Posterior cingulate gyrus (tissue), 11 donors: ENCODE measurements at places on chromosomes 7 and 10.

GRCh38 chr7:130208516-130208915 lies 856 bp downstream of the SSMEM1 start:
- DNase-seq = no peak

- no peak for DNase-seq
These were observed 19.1 kb downstream of the ZFAND4 start for GRCh38 chr10:45653454-45653853.

DNA sequence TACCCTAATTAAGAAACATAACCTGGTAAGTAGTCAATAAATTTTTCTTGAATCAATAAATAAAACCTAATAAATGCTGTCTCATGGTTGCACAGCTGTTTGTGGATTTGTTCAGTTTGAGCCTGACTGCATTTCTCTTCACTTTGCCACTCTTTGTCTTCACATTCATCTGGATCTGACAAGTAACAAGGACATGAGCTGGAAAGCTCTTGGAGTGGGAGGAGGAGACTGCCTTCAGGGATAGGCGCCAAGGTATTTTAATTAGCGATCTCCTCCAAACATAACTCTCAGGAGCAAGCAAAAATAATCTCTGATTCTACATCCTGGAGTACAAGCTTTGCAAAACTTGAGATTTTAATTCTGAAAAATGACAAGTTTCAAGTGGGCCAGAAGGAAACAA lies 251.0 kb downstream of the BMPER start:
- no peak for DNase-seq

- no peak for DNase-seq
These were observed 1.2 kb upstream of the TBRG4 start for GRCh38 chr7:45112648-45113047.

- DNase-seq = no peak
These were observed 438.1 kb upstream of the NRP1 start for GRCh38 chr10:33772370-33773252.

- DNase-seq = no peak
These were observed 46.3 kb downstream of the PLEKHA8 start for GRCh38 chr7:30074422-30075030.

DNA sequence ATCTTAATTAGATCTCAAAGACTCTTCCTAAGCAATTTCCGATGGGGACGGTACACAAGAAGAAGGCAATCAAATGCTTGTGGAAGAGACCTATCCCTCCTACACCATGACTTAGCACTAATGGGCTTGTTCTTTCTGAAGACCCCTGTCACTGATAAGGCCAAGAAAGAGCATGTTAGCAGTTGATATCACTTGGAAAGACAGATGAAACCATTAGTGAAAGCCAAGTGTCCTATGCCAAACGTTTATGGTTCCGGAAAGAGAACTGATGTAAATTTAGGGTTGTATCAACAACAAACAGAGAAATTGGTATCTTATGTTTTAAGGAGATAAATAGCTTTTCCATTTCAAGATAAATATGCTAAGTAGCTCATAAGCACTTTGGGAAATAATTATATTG lies 6.5 kb downstream of the UROS start:
- no peak for DNase-seq
